Vagina (tissue), 2 donors: ENCODE measurements at places on chromosomes 7 and 10. TPM values are rescaled to one million over a fixed set of nuclear protein-coding genes. Genes with fewer than 3 reads are reported as not detected.

The SLC13A1 gene
- not detected for total RNA-seq

The MOGAT3 gene
- total RNA-seq = not detected

DNA sequence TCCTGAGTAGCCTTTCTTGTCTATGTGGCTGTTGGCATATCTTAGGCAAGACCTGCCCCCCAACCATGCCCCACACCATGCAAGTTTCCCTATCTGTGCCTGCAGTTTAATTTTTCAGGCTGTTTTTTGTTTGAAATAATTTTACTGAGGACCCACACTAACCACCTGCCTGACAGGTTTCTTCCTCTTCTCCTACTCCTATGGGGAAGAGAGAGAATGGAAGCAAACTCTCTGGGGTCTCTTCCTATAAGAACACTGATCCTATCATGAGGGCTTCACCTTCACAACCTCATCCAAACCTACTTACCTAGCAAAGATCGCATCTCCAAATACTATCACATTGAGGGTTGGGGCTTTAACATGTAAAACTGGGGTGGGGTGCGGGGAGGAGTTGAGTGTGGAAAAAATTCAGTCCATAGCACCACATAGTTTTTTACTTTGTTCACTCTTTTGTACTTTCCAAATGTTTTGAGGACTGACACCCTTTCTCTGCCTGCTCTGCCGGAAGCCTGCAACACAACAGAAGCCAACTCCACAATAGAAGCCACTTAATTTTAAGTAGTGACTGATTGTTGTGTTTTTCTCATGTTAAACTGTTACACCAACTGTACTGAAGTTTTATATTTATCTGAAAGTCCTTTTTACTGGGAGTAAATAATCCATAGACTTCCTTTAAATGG is 67.2 kb upstream of the CSTF2T start:
- DNase-seq = no peak

DNA sequence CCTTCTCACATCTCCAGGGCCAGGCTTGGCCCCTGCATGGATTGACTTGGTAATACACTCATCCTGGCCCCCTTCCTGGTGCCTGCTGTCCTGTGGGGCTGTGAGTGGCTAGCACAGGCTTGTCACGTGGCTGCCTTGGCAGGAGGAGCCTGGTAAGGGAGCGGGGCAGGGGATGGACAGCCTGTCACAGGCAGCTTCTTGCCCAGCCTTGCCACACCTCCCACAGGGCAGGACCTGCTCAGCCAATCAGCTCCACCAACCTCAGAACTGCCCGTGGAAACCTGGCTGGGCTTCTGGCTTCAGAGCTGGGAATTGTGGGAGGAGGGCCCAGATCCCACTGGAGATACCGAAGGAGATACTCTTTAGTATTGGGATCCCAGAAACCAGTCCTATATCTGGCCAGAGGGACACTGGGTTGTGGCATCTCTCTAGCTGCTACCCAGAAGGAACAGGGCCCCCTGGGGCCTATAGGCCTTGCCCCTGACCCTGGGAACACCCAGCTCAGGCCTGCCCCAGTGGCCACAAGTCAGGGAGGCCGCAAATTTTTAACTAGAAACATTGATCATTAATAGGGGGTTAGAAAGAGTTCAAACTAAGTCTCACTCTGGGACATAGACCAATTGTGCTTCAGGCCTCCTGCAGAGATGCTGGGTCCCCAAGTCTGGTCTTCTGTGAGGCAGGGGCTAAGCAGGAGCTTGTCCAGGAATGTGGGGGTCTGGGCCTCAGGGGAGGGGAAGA is at the start of gene HOGA1:
HOGA1 (plus strand) TSS at position 330 of the 738 bp plus-strand sequence; CDS start at position 645, 315 bp downstream.
- DNase-seq = no peak

The ADRB1 gene
- not detected for total RNA-seq
